ENCODE measurements at places on chromosomes 4 and X. TPM values are rescaled to one million over a fixed set of nuclear protein-coding genes. Genes with fewer than 3 reads are reported as not detected.

Gene FAM184B
- 0.08 TPM for total RNA-seq

DNA sequence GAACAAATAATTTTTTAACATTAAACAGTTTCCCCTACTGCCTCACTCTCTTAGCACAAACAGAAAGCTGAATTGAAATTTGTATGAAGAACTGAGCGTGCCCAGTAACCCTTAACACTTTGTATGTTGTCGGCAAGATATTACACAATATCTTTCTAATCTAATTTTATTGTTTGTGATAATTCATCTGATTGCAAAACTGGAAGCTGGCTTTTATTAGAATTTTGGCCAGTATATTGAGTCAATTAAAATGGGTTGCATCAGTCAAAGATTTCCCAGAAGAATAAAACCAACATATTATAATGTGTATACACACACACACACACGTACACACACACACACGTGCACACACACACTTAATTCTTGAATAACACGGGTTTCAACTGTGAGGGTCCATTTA, 2332.1 kb downstream of the PCDH7 start:
- no peak for DNase-seq

- DNase-seq, result no peak
Observed at GRCh38 chrX:112802541-112802940, 38.1 kb downstream of the AMOT start.

GRCh38 chrX:23773601-23774175, 9.3 kb upstream of the SAT1 start:
- no peak for DNase-seq

DNA sequence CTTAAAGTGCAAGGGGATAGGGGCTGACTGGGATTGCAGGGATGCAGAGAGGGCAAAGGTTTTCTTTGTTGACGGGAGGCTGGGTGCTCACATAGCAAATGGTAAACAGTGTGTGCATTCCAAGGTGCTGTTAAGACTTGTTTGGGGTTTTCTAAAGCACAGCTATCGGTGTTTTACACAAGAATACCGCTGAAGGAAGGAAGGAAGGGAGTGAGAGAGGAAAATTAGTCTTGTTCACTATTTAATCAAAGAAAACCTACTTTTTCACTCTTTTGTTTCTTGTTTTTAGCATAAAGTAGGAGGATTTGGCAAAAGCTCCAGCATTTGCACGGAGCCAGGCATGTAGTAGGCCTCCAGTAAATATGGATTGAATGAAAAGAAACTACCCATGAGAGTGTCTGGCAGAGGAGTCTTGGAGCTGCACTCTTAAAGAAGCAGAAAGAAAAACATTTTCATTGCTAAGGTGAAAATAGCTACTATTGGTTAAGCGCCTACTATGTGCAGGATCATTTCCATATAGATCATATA, 99.7 kb downstream of the FIP1L1 start:
- no peak for DNase-seq

GRCh38 chr4:156824451-156825060, 147.0 kb downstream of the PDGFC start:
- no peak for DNase-seq

DNA sequence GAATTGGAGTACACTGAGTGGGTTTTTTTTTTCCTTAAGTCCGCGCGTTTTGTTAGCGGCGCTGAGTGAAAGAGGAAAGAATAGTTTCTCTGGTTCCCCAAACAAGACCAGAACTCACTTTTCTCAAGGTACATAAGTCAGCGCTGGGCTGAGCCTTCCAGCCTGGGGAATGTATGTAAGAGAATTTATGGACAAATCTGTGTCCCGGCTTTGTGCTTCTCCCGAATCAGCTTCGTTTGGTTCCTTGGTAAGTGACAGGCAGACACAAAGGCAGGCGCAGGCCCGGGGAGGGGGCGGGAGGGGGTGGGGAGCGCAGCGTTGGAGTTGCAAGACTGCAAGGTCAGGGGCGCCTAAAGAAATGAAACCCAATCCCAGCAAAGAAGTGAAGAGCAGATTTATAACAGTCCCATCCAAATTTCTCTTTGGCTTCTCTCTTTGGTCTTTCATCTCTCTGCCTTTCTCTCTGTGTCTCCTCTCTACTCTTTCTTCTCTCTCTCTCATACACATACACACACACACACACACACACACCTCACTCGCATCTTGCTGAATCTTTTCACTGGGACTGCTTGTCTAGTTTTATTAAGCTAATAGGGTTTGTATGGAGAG, 981 bp downstream of the TET2 start:
- DNase-seq, result peak; percentile 29

DNA sequence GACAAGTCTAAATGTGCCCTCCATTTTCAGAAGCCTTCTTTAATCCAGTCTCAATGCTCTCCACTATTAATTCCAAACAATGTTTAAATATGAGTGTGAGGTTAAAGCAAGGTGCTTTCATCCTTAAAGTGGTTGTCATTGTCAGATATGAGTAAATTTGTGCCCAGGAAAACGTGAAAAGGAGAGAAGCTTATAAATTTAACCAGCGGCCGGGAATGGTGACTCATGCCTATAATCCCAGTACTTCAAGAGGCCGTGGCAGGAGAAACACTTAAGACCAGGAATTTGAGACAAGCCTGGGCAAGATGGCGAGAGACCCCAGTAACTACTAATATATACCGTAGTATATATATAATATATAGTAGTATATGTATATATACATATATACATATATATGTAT, 270.0 kb downstream of the ARHGAP24 start:
- DNase-seq, result no peak

Gene MAPK10
- total RNA-seq, result 2.0 TPM

Gene NEUROG2
- not detected for total RNA-seq

DNA sequence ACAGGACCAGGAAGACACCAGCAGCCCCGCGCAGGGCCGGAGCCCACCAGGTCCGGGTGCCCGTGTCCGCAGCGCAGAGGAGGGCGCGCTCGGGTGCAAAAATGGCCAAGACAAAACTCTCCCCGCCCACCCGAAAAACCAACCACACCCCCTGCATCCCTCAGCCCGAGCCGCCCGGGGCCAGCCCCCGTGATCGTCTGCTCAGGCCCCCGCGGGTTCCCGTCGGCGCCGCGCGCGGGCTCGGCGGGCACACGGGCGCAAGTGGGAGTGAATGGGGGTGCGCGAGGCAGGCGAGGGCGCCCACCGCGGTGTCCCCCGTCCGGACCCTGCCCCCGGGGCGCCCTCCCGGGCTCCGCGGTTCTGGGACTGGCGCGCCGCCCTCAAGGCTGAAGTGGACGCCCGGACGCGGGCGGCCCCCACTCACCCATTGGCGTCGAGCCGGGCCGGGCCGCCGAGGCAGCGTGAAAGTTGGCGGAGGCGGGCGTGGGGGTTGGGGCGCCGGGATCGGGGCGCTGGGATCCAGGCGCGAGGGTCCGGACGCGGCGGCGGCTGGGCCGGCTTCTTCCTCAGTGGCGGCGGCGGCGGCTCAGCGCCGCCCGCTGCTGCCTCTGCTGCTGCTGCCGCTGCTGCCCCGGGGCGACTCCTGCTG, 393 bp downstream of the SH3KBP1 start:
- DNase-seq, result peak; percentile 18

Gene C4orf54
- not detected for total RNA-seq

DNA sequence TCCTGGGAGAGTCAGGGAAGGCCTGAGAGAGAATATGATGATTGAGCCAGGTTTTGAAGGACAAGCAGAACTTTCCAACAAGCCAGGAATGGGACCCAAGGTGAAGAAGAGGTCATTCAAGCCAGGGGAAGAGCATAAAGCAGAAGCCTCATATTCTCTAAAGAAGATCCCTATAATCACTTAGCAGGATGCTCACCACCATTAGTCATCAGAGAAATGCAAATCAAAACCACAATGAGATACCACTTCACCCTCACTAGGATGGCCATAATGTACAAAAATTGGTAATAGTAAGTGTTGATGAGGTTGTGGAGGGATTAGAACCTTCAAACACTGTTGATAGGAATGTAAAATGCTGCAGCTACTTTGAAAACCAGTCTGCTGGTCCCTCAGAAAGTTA, 20.5 kb upstream of the SUPT20HL1 start:
- no peak for DNase-seq

Gene GAGE12F
- not detected for total RNA-seq

DNA sequence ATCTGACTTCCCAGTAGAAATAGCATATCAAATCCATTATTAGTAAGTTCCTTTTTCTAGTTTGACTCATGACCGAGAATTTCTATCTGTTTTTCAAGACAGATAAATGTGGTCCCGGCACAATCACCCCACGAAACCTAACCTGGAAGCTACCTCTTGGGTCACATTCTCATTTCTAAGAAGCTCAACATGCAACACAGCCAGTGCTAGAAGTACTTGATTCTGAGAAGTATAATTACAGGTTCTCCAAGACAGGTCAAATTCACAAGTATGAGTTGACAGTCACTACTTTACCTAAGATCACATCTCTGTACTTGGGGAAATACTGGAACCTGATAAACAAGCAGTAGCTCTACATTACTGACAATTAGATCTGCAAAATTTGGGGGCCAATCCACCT, 54.0 kb upstream of the PLAC1 start:
- DNase-seq, result no peak

- DNase-seq, result peak; percentile 13
Observed at GRCh38 chr4:144647095-144647561, 1.2 kb downstream of the HHIP start.

Gene CLTRN
- 0.95 TPM for total RNA-seq

DNA sequence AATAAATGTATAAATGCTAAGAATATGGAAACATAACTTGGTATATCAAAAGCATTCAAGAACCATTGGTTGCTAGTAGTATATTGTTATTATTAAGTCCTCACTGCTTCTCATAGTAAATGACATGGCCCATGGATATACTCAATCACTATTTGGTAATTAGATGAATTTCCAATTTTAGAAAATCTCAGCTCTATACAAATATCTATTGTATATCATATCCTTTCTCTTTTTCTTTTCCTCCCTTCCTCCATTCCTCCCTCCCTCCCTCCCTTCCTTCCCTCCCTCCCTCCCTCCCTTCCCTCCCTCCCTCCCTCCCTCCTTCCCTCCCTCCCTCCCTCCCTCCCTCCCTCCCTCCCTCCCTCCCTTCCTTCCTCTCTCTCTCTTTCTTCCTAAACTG, 514.4 kb upstream of the LCORL start:
- DNase-seq, result no peak

DNA sequence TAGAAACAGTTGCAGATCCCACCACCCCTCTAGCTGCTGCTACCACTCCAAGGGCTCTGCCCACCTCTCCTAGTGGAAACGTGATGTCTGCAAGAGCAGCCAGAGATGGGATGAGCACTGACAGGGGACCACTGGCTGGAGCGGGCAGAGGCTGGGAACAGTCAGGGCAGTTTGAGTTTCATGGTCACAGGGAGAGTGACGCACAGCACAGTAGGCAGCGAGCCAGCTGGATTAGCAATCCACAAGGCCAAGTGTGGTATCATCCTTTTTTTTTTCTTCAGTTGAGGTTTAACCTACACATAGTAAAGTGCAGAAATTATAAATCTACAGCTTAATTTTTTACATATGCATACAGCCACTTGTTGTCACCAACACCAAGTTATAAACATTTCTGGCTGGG, 6.4 kb upstream of the SCML2 start:
- DNase-seq, result no peak

DNA sequence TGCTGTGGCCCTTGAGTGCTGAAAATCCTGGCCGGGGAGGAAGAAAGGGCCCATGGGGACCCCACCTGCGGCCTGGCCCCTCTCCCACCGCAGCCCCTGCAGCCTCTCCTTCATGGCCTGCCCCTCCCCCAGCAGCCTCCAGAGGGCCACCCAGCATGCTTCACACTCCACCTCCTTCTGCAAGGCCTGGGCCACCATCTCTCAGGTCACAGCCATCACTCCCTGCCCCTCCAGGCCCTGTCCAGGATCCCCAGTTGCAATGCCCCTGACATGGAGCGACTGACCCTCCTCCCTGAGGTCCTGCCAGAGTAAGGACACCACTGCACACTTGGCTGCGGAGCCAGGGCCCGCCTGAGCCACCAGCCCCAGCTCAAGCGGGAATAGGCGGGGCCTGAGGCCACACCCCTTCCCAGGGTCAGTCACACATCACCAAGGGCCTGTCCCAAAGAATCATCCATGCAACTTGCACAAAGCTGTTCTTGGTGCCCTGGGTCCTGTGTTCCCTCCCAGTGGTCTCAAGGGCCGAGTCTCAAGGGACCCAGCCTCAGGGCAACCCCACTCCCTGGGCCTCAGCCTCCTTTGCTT, 32.9 kb downstream of the CCNQ start:
- no peak for DNase-seq

DNA sequence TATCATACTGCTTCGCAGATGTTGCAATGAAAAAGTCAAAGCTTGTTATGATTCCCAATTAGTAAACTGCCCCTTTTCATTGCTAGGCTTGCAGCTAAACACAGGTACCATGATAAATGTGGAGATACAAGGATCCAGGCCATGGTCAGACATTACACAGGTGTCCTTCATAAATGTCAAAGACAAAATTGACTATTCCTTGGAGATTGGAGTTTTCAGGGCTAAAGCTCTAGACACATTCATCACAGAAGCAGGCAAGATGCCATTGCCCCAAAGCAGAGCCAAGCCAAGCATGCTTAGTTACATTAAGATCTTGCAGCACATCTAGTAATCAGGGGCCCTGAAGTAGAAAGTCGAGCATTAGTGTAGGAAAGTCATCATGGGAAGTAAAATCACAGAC, 111.3 kb upstream of the INTU start:
- no peak for DNase-seq

DNA sequence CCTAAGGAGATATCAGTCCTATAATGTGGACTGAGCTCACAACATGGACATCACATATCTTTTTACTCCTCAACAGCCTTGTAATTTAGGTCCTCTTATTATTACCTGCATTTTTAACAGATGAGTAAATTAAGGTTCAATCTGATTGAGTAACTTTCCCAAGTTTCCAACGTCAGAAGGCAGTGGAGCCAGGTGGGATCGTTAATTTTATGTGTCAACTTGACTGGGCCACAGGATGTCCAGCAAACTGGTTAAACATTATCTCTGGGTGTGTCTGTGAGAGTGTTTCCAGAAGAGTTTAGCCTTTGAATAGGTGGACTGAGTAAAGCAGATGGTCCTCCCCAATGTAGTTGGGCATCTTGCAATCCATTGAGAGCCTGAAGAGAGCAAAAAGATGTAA, 59.0 kb upstream of the SLIT2 start:
- DNase-seq, result no peak

Gene CXCL10
- total RNA-seq, result not detected

- DNase-seq, result no peak
Observed at GRCh38 chrX:31547816-31548215, 476.0 kb upstream of the FTHL17 start.

Gene FDCSP
- not detected for total RNA-seq

- DNase-seq, result no peak
Observed at GRCh38 chr4:55838952-55839351, 14.5 kb upstream of the EXOC1 start.

GRCh38 chr4:2258091-2259035, 3.5 kb downstream of the MXD4 start:
- DNase-seq, result peak; percentile 2
